ENCODE measurements at places on chromosomes 2 and 18. TPM values are rescaled to one million over a fixed set of nuclear protein-coding genes. Genes with fewer than 3 reads are reported as not detected.

GRCh38 chr2:38438883-38439612 lies 62.0 kb upstream of the ATL2 start:
- H3K27ac ChIP-seq: peak overlapping the region; percentile 17
- H3K4me3 ChIP-seq: no peak overlapping the region
- H3K36me3 ChIP-seq: no peaks in the 10 kb centered on the region
- no peaks in the 10 kb centered on the region for H3K27me3 ChIP-seq
- H3K4me1 ChIP-seq: peaks cover 13% of the 10 kb centered on the region
- peak; percentile 57 for DNase-seq

DNA sequence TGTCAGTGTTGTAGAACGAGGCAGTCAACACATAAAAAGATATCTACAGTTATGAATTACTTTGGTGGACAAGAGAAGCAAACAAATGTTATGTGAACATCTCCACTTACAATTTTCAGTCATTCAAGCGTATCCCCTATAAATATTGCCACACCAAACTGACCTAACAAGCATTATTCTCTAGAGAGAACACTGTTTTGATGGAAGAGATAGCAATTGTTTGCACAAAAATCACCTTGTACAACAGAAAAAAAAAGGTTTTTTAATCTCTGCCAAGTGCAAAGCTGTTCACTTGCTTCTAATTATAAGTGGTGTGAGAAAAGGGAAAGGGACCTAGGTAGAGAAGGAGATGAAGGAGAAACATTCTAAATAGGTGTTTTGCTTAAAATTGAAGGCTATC lies 33.8 kb downstream of the PID1 start:
- H3K36me3 ChIP-seq: no peaks in the 10 kb centered on the region
- DNase-seq: no peak
- no peaks in the 10 kb centered on the region for H3K27me3 ChIP-seq
- H3K4me3 ChIP-seq: no peak overlapping the region

DNA sequence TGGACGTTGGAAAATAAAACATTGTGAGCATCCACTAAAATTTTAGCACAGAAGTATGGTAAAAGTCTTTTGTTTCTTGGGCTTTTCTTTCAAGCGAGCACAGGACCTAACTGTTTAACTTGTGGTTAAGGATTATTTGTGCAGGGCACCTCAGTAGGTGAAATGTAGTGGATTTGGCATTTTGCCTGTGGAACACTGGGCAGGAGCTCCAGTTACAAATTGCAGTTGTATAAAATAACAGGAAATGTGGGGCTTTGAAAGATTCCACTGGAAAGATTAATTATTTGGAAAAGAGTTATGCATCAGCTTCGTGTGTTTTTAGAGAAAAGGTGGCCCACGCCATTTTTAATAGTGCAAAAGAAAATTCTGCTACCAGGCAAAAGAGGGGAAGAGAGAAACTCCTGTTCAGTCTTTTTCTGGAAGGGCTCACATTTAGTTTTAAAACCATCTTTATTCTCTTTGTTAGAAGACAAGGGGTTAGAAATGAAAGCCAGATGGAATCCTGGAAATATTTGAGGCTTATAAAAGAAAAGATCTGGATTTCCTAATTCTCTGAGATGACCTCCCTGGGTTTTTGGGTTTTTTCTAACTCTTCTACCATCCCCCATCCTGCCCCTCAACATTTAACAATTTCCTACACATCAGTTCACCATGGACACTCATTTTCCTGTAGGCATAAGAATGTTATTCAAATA lies 144.3 kb upstream of the SERTAD2 start:
- H3K4me3 ChIP-seq: no peak overlapping the region
- H3K36me3 ChIP-seq: no peaks in the 10 kb centered on the region
- no peaks in the 10 kb centered on the region for H3K27me3 ChIP-seq
- no peaks in the 10 kb centered on the region for H3K4me1 ChIP-seq
- no peak overlapping the region for H3K27ac ChIP-seq

DNA sequence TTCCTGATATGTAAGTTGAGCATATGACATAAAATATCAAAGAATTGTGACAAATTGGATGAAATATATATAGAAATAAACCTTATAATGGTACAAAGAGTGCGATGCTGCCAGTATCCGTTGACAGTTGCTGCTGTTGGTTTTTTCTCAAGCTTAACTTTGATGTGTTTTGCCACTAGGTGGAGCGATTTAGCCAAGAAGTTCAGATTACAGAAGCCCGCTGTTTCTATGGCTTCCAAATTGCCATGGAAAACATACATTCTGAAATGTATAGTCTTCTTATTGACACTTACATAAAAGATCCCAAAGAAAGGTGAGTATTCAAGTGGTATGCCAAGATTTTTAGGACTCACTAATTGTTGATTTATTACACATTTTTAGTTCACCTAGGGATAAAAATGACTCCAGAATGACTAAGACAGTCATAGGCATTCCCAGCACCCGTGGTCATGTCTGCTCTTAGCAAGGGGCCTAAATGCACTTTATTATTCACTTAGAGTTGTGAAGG lies 2.1 kb downstream of the RRM2 start:
- DNase-seq: no peak
- peaks cover 11% of the 10 kb centered on the region for H3K27me3 ChIP-seq
- H3K4me3 ChIP-seq: no peak overlapping the region
- peaks cover 6% of the 10 kb centered on the region for H3K4me1 ChIP-seq
- H3K36me3 ChIP-seq: no peaks in the 10 kb centered on the region

DNA sequence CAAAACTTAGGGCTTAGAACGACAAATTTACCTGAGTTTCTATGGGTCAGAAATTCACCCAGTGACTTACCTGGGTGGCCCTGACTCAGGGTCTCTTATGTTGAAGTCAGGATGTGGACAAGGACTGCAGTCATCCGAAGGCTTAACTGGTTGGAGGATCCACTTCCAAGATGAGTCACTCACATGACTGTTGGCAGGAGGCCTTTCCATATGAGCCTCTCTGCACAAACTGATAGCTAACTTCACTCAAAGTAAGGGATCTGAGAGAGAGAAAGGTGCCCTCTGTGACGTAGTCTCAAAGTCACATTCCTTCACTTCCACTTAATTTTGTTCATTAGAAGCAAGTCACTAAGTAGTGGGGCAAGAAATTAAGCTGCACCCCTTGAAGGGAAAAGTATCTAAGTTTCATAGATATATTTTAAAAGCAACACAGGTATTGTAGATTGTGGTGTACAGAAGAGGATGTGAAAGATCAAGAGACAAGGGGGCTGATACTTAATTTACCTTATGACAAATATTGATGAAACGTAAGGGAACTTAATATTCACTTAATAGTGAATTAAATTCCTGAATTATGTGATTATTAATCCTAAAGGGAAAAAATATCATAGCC lies 48.4 kb downstream of the TANK start:
- no peak overlapping the region for H3K27ac ChIP-seq
- peaks cover 16% of the 10 kb centered on the region for H3K36me3 ChIP-seq
- H3K4me1 ChIP-seq: peaks cover 5% of the 10 kb centered on the region

DNA sequence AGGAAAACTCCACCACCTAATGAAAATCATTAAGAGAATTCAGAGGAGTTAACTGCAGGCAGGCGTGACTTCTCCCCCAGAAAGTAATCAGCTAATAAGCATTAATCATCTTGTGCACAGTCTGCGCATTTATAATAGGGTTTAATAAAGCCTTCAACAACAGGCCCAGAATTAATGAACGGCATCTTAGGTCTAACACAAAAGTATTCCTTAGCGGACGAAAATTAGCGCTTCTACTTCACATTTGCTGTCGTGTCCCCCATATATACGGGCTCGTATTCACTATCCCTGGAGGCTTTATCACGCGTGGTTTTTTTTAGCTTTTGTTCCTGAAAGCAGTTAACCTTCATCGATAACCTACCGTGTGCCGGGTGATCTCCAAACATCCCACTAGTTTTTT lies 1.8 kb downstream of the ATP8B1 start:
- DNase-seq: no peak
- peaks cover 5% of the 10 kb centered on the region for H3K4me1 ChIP-seq
- H3K27me3 ChIP-seq: no peaks in the 10 kb centered on the region
- no peak overlapping the region for H3K27ac ChIP-seq
- H3K36me3 ChIP-seq: no peaks in the 10 kb centered on the region

DNA sequence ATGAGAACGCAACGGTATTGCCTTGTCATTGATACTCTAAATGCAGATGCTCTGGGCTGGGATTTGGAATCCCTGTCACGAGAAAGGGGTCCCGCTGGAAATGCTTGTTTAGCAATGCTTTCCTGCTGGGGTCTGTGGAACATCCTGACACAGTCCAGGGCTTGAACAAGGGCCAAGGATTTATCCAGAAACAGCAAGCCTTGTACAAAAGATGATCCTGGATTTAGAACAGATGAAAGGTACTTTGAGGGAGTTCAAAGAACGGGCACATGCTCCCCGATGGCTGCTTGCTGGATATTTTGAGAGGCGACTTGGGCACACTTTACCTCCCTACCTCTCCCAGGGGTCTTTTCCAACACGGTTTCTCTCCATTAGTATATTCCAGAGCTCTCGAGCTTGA lies 108.1 kb upstream of the CELF4 start:
- no peak overlapping the region for H3K4me3 ChIP-seq
- no peaks in the 10 kb centered on the region for H3K27me3 ChIP-seq
- H3K27ac ChIP-seq: no peak overlapping the region
- H3K36me3 ChIP-seq: no peaks in the 10 kb centered on the region

- peak; percentile 42 for DNase-seq
- H3K27me3 ChIP-seq: no peaks in the 10 kb centered on the region
- peak overlapping the region; percentile 27 for H3K27ac ChIP-seq
- no peaks in the 10 kb centered on the region for H3K36me3 ChIP-seq
Measured at GRCh38 chr2:152405206-152406118, 70.5 kb downstream of the FMNL2 start.

- no peaks in the 10 kb centered on the region for H3K27me3 ChIP-seq
- H3K27ac ChIP-seq: no peak overlapping the region
- DNase-seq: no peak
- H3K4me3 ChIP-seq: no peak overlapping the region
- H3K4me1 ChIP-seq: no peaks in the 10 kb centered on the region
- no peaks in the 10 kb centered on the region for H3K36me3 ChIP-seq
Measured at GRCh38 chr2:9091811-9092210, 88.3 kb upstream of the MBOAT2 start.

DNA sequence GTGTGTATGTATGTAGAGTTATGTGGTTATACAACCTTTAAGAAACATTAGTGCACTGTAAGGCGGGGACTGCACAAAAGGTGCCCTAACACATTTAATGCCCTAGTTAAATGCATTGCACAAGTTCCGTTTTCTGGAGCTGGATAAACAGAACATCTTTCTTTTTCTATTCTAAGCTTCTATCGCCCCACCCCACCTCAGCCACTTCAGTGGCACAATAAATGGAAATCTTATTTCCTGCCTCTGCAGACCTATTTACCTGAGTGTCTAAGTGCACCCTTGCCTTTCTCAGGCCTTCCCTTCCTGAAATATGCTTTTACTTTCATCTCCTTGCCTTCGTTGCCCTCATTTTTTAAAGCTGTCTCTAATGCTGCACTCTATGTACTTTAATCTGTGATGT lies 123.5 kb downstream of the TANC1 start:
- H3K4me1 ChIP-seq: peaks cover 54% of the 10 kb centered on the region
- H3K27ac ChIP-seq: no peak overlapping the region
- DNase-seq: no peak

DNA sequence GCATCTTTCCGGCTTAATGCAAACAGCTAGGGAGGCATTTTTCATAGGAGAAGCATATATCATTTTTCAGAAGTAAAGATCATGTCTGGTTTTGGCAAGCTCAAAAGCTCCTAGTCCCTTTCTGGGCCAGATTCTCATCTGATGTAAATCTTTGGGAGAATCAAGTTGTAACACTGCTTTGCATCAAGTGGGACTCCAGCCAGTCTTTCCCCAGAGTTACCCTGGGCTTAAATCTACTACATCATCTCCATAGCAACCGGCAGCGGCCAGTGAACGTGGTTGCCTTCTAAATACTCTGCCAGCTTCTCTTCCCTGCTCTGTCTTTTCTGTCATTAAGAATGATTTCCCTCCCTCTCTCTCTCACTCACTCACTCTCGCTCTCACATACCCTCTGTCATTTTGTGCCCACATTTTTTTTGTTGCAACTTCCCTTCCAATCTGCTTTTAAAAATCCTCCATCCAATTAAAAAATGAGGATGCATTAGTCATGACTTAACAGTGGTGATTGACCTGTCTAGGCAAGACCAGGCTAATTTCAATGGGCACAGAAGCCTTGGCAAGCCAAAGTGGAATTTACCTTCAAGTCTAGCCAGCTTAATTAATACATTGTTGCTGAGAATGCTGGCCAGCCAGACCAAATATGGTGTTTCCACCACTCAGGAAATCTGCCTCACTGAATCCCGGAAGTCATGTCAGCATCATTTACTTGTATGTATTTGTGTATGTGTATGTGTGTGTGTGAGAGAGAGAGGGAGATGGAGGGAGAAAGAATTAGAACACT lies 93.0 kb downstream of the NRP2 start:
- H3K4me3 ChIP-seq: no peak overlapping the region
- no peak overlapping the region for H3K27ac ChIP-seq
- H3K4me1 ChIP-seq: no peaks in the 10 kb centered on the region
- H3K36me3 ChIP-seq: peaks cover 19% of the 10 kb centered on the region
- no peak for DNase-seq

PDK1 gene
- total RNA-seq: 20.2 TPM

COMMD1 gene
- 81.3 TPM for total RNA-seq

SERPINB11 gene
- total RNA-seq: not detected

XIRP2 gene
- total RNA-seq: not detected

IL1RN gene
- 1.1 TPM for total RNA-seq

RNF144A gene
- total RNA-seq: 60.3 TPM

TMEM247 gene
- not detected for total RNA-seq
